ENCODE measurements at places on chromosomes 6 and 20.
A peak's percentile ranks its signal among the peaks of the same experiment; 100 is the strongest.

GRCh38 chr6:151387175-151387970 lies 4.0 kb downstream of the ZBTB2 start:
- DNase-seq, result no peak

DNA sequence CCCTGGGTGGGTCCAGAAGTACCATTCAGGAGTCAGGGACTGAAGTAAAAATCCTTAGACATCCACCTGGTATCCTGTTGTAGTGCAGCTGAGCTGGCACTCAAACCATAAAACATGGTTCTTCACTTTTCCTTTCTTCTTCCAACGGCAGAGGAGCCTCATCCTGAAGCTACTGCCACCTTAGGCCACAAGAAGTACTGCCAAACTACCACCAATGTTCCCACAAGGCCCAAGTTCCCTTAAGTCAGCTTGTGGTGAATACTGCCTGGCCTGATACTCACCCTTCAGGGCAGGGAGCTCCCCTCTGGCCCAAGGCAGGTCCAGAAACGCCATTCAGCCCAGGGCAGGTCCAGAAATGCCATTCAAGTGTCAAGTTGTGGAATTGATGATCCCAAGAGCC lies 1053.4 kb upstream of the CITED2 start:
- DNase-seq, result no peak

GRCh38 chr6:137415127-137415833 lies 78.9 kb downstream of the OLIG3 start:
- DNase-seq, result peak; percentile 61

GRCh38 chr6:70841112-70841511 lies 115.7 kb downstream of the B3GAT2 start:
- DNase-seq, result no peak

GRCh38 chr20:5535125-5535756 lies 215.0 kb upstream of the SHLD1 start:
- DNase-seq, result no peak

- DNase-seq, result no peak
Measured at GRCh38 chr6:2103765-2104523, 141.5 kb downstream of the GMDS start.

Data from Calu3 (cell line).